ENCODE measurements at places on chromosomes 6 and 20.

GRCh38 chr20:45950330-45950646 lies 15.8 kb downstream of the PCIF1 start:
- DNase-seq, result no peak

GRCh38 chr6:25389471-25389870 lies 110.3 kb downstream of the CARMIL1 start:
- DNase-seq, result no peak

- no peak for DNase-seq
These were observed 10.4 kb upstream of the THBS2 start for GRCh38 chr6:169263836-169264608.

DNA sequence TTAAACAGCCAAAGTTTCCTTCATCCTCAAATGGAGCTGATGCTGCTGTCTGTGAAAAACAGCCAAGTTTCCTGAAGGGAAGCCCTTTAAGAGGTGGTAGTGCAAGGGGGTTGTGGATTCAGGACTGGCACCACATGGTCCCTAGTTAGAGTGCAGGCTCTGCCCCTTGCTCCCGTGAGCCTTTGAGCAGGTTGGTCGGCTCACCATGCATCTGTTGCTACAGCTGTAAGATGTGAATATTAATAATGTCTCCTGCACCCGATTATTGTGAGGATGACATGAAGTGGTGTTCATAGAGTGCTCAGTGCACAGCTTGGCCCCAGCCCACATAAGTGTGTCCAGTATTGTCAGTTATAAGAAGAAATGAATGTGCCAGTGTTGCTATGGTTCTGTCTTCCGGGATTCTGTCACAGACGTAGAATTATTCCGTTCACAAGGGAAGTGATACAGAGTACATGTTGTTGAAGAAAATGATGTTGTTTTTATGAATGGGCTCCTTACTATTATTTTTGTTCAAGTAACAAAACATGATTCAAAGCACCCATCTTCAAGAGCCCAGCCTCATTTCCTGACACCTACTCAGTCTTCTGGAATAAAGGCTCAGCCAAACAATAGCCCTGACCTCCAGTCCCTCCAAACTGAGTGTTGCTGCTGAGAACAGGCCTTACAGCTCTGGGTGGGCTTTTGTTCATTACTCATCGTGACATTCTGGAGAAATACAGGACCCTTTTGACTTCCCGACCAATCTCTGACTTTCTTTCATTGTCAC lies 2.9 kb upstream of the PKIG start:
- no peak for DNase-seq

DNA sequence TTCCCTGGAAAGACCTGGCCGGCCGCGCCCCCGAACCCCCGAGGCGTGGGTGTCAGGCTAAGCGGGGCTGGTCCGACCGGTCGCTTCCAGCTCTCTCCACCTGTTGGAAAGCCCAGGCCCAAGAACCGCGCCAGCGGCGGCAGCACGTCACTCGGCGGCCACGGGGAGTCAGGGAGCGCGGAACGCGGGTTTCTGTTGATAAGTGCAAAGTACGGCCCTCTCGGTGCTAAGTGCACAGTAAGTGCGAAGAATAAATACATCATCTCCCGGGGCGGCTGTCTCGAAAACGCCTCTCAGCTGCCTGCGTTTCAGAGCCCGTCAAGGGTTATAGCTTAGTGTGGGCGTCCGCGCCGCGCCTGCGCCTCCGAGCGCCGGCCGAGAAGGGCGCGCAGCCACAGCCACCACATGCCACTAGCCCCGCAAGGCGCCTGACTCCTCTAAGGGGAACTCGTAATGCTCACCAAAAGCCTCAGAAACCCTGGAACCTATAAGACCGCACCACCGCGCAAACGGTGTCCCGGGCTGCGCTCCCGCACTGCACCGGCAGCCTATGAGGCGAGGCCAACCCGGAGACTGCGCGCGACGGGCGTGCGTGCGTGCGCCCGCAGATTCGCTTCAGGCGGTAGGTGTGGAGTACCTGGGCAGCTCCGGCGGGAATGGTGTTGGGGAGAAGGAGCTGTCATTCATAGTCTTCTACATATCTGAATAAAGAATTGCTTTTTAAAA lies 9.2 kb upstream of the TBX18 start:
- no peak for DNase-seq

GRCh38 chr20:62286493-62287064 lies 16.2 kb upstream of the ADRM1 start:
- no peak for DNase-seq

GRCh38 chr20:61569825-61570224 lies 317.8 kb downstream of the CDH4 start:
- no peak for DNase-seq

DNA sequence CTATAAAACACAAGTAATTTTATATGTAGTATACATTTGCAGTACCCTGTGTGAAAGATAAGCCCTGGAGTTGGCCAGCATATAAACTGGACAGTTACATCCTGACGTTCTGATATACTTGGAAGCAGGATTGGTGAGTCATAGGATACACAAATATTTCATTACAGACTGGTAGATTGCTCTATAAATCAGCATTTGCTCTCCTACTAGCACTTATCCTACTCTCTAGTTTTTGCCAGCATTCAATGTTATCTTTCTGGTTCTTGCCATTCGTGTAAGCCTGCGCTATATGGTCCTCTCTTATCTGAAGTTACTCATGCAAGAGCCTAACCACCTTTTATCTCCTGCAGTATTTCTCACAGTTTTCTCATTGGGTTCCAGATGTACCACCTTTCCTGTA lies 680.2 kb upstream of the MMS22L start:
- DNase-seq, result no peak

- DNase-seq, result no peak
These were observed 23.0 kb upstream of the ECHDC1 start for GRCh38 chr6:127366282-127367022.

GRCh38 chr6:134511984-134512683 lies 194.2 kb upstream of the SGK1 start:
- DNase-seq, result no peak

- no peak for DNase-seq
These were observed 631.6 kb downstream of the HDGFL1 start for GRCh38 chr6:23200946-23201345.

DNA sequence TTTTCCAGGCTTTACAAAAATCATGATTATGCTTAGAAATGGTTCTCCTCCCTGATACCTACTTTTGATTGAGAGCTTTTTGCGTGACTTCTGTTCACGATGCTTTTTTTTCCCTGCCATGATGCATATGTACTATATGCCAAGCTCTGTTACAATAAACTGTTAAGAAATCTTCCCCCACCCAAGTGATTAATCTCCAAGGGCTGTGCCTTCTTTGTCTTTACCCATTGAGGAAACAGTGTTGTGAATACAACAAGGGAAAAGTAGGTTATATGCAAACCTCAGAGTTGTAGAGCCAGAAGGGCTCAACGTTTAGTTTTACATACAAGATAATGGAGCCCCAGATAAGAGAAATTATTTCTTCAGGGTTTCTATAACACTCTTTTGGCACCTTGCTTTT lies 34.1 kb upstream of the MYLK2 start:
- no peak for DNase-seq

DNA sequence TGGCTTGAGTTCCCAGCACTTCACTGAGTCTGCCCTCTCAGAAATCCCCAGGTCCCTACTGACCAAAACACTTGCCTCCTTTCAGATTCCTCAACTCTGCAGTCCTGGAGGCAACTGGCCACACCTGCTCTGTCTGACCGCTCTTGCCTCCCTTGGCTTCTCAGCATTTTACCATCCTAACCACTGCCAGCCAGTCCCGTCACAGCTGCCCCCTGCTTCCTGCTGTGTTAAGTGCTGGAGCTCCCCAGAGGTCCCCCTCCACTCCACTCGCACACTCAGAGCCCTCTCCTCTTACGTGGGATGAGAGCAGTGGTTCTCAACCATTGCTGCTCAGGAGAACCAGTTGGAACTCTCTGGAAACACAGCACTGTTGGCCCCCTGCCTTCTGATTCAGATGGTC lies 20.5 kb downstream of the ADAT2 start:
- DNase-seq, result no peak

- no peak for DNase-seq
These were observed 121.4 kb upstream of the LY86 start for GRCh38 chr6:6466967-6467761.

DNA sequence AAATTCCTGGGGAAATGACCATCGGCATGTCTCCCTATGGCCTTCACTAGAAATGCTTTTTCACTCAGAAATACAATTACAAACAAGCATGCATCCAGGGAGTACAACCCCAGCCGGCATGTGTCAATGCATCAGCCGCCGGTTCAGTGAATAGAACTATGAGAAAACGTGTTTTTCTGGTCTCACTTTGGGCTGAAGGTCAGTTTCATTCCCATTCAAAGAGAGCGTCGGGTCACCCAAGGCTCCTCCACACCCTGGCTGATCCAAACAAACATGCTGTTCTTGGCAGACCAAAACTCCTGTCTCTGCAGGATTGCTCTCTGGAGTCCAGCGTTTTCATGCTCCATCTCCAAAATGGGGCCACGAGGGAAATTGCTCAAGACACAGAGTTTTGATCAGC lies 35.5 kb upstream of the NXT1 start:
- no peak for DNase-seq

DNA sequence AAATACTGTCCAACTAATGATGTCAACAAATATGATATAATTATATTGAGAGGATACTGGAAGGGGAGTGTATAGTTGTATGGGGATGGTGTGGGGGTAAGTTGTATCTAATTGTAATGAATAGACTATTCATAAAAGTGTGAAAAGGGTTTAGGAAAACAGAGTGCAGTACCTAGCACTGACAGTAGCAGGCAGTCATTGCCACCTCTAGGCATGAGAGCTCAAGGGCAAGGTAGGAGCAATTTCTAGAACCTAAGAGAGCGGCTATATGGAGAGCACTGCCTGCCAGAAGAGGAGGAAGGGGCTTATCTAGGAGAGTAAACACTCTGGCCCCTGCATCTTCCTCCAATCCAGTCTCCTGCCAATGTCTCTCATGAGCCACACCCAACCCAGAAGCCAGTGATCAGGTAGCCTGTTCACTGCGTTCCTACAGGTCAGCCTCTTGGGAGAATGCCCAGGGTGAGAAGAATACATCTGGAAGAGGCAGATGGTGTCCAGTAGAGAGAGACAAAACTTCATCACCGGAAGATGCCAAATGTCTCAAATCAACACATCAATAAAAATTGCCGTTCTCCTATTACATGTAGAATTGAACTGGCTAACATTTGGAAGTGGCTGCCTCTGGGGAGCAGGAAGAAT lies 200.0 kb downstream of the LY86 start:
- no peak for DNase-seq

DNA sequence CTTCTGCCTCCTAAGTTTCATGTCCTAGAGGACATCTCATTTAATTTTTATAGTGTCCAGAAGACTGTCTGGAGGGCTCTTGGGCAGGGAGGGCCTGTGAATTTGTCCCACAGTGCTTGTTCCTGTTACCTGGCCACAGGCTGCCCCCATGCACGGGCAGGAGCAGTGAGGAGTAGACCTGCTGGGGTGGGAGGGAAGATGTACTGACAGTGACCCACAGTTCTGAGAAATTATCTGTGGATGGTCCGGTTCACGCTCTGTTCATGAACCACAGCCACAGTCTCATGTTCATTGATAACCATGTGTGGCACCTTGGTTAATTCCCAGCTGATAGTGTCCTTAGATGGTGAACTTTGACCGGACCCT lies 18.8 kb upstream of the ZNF831 start:
- DNase-seq, result no peak

DNA sequence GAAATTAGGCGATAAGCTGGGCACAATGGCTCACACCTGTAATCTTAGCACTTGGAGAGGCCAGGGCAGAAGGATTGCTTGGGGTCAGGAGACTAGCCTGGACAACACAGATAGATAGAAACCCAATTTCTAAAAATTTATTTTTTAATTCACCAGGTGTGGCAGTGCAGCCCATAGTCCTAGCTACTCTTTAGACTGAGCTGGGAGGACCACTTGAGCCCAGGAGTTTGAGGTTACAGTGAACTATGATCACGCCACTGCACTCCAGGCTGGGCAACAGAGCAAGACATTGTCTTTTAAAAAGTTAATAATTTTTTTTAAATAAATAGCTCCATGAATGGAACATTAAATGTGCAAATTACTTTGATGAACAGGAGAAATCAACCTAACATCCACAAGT lies 8.2 kb downstream of the ZNF318 start:
- DNase-seq, result no peak

DNA sequence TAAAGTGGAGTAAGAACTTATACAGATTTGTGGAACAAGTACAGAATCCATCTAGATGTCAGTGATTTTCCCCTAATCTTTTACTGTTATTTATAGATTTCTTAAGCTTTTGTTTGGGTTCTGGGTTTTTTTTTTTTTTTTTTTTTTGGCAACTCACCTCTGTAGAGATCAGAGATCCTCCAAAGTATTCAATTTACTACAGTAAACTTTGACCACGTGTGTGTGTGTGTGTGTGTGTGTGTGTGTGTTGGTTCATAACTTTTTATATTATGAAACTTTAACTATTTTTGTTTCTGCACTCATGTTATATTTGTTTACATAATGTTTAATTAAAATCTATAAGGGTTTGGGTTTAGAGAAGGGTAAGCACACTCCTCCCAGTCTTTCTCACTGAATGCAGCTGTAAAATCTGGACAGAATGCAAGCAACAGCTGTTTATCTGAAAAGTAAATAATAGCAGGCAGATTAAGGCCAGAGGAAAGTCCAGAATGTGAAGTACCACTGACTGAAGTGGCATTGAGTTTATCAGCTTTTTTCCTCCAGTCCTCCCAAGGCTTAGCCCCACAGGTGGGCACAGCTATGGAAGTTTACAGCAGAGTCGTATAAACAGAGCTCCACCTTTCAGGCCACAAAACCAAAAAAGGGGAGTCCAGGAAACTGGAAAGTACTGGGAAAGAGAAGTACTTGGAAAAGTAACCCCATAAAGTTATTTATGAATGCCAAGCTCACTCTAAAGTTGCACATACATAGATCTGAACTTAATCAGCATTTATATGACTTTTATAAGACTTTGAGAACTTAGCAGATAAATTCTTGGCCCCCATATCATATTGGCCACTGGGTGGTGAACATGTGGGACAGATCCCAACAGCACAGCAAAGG lies 43.0 kb upstream of the CD2AP start:
- no peak for DNase-seq

DNA sequence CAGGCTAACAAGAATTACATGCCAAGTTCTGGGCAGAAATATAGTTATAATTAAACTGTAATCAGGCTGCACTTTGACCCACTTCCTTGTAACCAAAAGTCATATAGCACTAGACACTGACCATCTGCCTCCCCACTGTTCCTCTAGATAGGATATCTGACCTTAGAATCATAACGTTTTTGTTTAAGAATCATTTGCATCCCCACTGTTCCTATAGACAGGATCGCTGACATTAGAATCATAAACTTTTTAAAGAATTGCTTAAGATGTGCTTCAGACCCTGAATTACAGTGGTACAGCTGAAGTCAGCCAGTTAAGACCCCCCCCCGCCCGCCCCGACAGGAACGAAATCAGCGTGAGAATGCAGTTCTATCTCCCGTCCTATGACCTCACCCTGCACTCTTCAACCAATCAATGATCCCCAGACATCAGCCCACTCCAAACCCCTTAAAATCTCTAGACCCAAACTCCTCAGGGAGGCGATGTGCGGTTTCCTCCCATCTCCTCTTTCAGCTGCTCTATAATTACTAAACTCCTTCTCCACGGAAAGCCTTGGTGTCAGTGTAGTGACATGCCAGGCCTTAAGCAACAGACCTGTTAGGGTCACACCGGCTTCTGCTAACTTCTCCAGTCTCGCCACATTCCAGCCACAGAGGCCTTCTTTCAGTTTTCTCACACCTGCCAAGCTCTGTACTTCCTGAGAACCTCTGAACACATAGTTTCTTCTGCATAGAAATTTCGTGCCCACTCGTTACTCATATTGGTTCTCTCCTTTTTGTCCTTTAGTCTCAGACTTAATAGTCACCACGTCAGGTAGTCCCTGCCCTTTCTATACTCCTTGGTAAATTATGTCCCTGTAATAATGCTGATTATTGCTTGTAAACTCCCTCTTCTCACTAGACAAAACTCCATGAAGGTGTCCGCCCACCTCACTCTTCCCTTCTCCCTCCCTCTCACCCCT lies 93.5 kb downstream of the DTNBP1 start:
- no peak for DNase-seq

All from stimulated activated CD4-positive, alpha-beta T cell treated with anti-CD3 and anti-CD28 coated beads, Interleukin-1b, Interleukin-23, amount 100 ng/mL, for 24 hours (primary cell).